ENCODE measurements at places on chromosomes 4 and X. TPM values are rescaled to one million over a fixed set of nuclear protein-coding genes. Genes with fewer than 3 reads are reported as not detected.

DNA sequence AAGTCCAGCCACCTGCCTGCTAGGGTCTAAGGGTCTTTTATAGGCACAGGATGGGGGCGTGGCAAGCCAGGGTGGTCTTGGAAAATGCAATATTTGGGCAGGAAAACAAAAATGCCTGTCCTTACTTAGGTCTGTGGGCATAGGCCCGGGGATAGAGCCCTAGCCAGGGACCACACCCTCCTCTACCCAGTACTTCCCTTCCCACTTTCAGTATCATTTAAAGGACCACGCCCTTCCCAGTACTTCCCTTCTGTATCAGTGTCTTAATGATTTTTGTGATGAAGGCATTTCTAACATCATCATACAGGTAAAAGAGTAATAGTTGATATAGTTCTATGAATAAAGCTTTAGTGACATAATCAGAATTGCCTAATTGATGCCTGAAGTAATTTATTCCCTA is 11.4 kb downstream of the BANK1 start:
- H3K36me3 ChIP-seq = no peaks in the 10 kb centered on the region
- no peaks in the 10 kb centered on the region for H3K4me1 ChIP-seq
- H3K27ac ChIP-seq = no peak overlapping the region
- no peak overlapping the region for H3K4me3 ChIP-seq

DNA sequence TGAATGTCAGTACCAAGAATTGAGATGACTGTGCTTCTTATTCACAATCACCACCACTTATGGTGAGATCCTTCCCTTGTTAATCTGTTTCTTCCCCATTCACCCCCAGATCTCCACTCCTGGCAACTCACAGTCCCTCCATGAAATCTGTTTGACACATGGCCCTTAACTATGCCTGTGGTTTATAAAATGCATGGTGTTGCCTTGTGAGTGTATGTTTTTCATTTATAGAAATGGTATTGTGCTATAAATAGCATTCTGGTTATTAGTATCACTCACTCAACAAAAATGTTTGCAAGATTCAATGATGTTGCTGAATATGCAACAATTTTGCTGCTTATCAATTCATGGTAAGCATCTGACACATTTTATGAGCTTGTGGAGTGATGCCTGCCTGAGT is 131.0 kb downstream of the PRKX start:
- no peaks in the 10 kb centered on the region for H3K4me1 ChIP-seq
- no peak overlapping the region for H3K4me3 ChIP-seq
- no peak overlapping the region for H3K27ac ChIP-seq
- no peaks in the 10 kb centered on the region for H3K27me3 ChIP-seq

DNA sequence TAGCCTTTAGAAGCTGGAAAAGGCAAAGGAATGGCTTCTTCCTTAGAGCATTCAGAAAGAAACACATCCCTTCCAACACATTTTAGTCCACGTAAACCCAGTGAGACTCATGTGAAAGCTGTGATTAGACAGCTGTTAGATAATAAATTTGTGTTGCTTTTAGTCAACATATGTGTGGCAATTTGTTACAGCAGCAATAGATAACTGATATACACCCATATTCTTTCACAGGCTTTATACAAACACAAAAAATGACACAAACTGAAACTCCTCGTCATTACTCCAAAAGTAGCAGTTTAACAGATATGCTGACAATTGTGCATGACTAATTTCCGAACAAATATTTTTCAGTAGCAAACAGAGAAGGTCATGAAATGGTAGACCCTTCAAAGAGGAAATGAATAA is 65.3 kb downstream of the ANTXR2 start:
- H3K36me3 ChIP-seq = no peaks in the 10 kb centered on the region
- DNase-seq = no peak
- H3K27ac ChIP-seq = peak overlapping the region; percentile 41
- peaks cover 40% of the 10 kb centered on the region for H3K4me1 ChIP-seq
- H3K4me3 ChIP-seq = no peak overlapping the region

DNA sequence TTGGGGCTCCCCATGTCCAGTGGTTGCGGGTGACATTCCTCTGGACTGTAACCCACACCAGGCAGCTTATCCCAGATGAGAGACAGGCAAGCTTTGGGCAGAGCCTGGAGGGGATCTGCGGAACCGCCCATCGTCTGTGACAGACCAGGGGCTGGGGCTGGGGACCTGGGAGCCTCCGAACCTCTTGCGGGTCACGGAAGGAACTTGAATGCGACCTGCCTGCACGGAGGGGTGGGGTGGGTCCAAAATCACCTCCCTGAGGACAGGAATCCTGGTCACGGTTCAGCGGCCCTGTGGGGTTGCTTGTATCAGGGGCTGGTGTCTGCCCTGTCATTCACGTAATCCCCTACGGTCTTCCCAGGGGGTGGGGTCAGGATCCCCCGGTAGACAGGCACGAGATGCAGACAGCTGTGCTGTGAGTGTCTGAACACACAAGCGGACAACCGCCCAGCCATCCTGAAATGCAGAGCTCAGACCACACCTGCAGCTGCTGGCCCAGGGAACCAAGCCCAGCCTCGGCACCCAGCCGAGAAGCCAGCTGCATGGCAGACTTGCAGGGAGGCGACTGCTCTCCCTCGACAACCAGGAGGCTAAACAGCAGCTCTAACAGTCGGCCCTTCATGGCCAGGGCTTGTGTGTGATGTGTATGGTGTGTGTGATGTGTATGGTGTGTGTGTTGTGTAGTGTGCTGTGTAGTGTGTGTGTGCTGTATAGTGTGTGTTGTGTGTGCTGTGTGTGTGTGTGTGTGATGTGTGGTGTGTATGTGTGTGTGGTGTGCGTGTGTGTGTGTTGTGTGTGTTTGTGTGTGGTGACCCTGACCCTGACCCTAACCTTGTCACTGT is 105.9 kb upstream of the ADRA2C start:
- DNase-seq = no peak
- H3K36me3 ChIP-seq = no peaks in the 10 kb centered on the region
- H3K4me3 ChIP-seq = no peak overlapping the region
- H3K4me1 ChIP-seq = no peaks in the 10 kb centered on the region
- H3K27ac ChIP-seq = no peak overlapping the region

ADGRL3 gene
- total RNA-seq = not detected

DNA sequence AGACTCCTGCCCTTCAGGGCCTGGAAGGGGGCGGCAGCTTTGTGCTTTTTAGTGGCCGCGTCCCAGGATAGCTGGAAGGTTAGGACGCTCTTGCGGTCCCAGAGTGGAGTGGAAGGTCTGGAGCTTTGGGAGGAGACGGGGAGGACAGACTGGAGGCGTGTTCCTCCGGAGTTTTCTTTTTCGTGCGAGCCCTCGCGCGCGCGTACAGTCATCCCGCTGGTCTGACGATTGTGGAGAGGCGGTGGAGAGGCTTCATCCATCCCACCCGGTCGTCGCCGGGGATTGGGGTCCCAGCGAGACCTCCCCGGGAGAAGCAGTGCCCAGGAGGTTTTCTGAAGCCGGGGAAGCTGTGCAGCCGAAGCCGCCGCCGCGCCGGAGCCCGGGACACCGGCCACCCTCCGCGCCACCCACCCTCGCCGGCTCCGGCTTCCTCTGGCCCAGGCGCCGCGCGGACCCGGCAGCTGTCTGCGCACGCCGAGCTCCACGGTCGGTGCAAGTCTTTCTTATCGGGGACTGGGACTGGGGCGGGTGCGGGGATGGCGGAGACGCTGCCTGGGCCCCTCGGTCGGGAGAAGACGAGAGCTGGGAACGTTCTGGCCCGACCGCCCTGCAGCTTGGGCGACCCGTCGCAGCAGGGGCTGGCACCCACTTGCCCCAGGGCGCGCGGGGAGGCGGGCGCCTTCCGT is at the start of gene EDNRA:
Gene EDNRA (plus strand): TSS at position 207 of the 686 bp plus-strand sequence. CDS start 4,585 bp downstream, outside the sequence.
- H3K4me3 ChIP-seq = no peak within 1 kb of the TSS
- no peak within 1 kb of the TSS for H3K27ac ChIP-seq
- DNase-seq = no peak
- H3K27me3 ChIP-seq = peaks cover 4% of the 10 kb centered on the region
- no peaks in the 10 kb centered on the region for H3K36me3 ChIP-seq
- no peaks in the 10 kb centered on the region for H3K4me1 ChIP-seq

CSAG1 gene
- total RNA-seq = not detected

NPFFR2 gene
- total RNA-seq = not detected

GRCh38 chr4:5918331-5918985 is 25.6 kb upstream of the CRMP1 start:
- H3K36me3 ChIP-seq = no peaks in the 10 kb centered on the region
- no peaks in the 10 kb centered on the region for H3K4me1 ChIP-seq
- DNase-seq = no peak
- no peak overlapping the region for H3K27ac ChIP-seq

CDX4 gene
- total RNA-seq = not detected

DNA sequence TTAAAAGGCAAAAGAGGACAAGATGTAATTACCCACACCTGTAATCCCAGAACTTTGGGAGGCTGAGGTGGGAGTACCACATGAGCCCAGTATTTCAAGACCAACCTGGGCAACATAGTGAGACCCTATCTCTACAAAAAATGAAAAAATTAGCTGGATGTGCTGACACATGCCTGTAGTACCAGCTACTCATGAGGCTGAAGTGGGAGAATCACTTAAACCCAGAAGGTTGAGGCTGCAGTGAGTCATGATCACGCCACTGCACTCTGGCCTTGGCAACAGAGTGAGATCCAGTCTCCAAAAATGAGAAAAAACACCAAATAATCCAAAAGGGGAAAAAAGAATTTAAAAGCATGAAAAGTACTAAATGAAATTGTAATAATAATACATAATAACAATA is 30.8 kb downstream of the NR0B1 start:
- H3K4me3 ChIP-seq = no peak overlapping the region
- H3K27ac ChIP-seq = no peak overlapping the region
- no peak for DNase-seq
- no peaks in the 10 kb centered on the region for H3K27me3 ChIP-seq

DNA sequence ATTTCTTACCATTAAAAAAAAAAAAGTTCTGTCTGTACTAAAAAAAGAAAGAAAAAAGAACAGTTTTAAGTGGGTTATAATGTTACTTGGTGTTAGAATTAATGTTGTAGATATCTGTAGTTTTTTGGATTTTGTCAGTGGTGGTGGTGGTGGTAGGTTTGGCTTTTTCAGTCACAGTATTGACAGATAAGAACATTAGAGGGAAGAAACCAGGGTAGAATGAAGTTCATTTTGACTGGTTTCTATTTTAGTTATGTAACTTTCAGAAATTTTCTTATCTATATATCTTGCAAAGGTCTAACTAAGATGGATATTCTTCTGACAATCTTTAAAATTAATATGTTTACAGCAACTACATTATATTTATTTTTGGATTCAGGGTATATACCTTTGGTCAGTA is 105.4 kb downstream of the FBXW7 start:
- no peaks in the 10 kb centered on the region for H3K4me1 ChIP-seq
- no peak for DNase-seq
- no peaks in the 10 kb centered on the region for H3K36me3 ChIP-seq
- H3K4me3 ChIP-seq = no peak overlapping the region
- no peak overlapping the region for H3K27ac ChIP-seq

- H3K4me3 ChIP-seq = no peak overlapping the region
- no peak overlapping the region for H3K27ac ChIP-seq
- no peaks in the 10 kb centered on the region for H3K4me1 ChIP-seq
- H3K36me3 ChIP-seq = no peaks in the 10 kb centered on the region
- no peaks in the 10 kb centered on the region for H3K27me3 ChIP-seq
Measured at GRCh38 chrX:37455381-37455780, 106.2 kb downstream of the PRRG1 start.

GRCh38 chrX:27903960-27904359 is 77.3 kb downstream of the DCAF8L1 start:
- no peak for DNase-seq
- no peak overlapping the region for H3K4me3 ChIP-seq
- H3K27me3 ChIP-seq = no peaks in the 10 kb centered on the region
- no peaks in the 10 kb centered on the region for H3K36me3 ChIP-seq

HADH gene
- total RNA-seq = 40.9 TPM

- no peaks in the 10 kb centered on the region for H3K27me3 ChIP-seq
- H3K4me1 ChIP-seq = no peaks in the 10 kb centered on the region
- DNase-seq = no peak
- no peaks in the 10 kb centered on the region for H3K36me3 ChIP-seq
Measured at GRCh38 chr4:70589785-70590184, 2.3 kb upstream of the AMBN start.

DNA sequence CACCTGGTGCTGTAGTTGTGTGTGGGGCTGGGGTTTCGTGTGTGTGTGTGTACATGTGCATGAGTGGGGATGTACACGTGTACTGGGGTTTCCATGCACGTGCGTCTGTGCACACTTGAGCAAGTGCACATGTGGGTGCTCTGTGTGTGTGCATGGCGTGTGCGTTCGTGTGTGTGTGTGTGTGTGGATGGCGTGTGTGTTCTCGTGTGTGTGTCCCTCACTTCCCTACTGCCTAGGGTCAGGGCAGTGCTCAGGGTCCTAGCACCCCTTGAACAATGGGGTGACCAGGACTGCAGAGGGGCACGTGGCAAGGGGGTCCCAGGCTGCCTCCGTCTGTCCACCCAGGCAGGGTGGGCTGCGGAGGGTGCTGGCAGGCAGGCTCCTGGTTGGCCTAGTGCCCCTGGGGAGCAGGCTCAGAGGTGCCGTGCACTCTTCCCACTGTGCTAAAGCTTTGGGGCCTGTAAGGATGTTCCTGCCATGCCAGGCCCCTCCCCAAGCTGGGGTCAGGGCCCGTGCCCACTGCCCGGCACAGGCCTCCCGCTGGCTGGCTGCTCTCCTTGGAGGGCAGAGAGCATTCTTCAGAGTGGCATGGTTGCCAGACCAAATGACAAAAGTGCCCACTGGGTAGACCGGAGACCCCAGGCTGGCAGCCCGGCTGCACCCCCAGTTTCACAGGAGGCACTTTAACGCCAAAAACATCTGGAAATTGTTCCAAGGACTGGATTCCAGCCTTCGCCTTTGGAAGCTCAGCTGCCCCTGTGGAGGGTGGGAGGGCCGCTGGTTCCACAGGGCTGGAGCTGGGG is 29.1 kb downstream of the FGFRL1 start:
- no peak overlapping the region for H3K4me3 ChIP-seq
- no peak for DNase-seq
- peak overlapping the region; percentile 43 for H3K27ac ChIP-seq
- no peaks in the 10 kb centered on the region for H3K36me3 ChIP-seq
- peaks cover 5% of the 10 kb centered on the region for H3K27me3 ChIP-seq

DNA sequence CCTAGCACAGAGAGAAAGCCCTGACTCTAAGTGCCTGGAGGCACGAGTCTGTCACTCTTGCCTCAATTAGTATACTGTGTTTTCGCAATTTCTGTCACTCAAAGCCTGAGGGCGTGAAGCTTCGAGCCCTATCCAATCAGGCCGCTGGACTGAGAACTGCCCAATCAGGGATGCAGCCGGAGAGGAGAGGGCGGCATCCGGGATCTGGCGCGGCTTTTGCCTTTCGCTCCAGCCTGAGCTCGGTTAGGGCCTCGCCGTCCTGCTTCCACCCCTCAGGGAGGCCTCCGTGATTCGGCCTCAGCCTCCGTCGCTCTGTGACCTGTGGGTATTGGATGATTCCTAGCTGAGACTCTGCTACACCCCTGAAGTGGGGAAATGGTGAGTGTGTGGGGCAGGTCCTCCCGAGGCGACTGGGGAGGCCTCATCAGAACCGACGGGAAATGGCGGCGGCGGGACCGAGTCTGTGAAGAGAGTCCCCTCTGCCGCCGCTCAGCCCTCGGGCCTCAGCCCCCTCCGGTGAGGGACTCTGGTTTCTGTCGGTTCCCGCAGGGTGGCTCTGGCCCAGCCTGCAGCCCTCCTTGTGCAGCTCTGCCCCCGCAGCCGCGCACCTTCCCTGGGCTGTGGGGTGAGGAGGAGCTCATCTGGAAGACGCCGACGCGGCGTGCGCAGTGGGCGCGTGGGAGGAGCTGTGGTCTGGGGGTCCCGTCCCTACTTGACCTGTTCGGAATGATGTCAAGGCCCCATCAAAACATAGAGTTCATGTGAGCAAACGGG is 48.5 kb downstream of the ZNF141 start:
- no peak overlapping the region for H3K27ac ChIP-seq
- H3K36me3 ChIP-seq = no peaks in the 10 kb centered on the region
- no peak for DNase-seq
- peaks cover 7% of the 10 kb centered on the region for H3K4me1 ChIP-seq

- H3K27ac ChIP-seq = no peak overlapping the region
- DNase-seq = no peak
- no peak overlapping the region for H3K4me3 ChIP-seq
- no peaks in the 10 kb centered on the region for H3K4me1 ChIP-seq
- peaks cover 24% of the 10 kb centered on the region for H3K27me3 ChIP-seq
Measured at GRCh38 chrX:2577844-2578466, 77.2 kb upstream of the DHRSX start.

Measured in CD8-positive, alpha-beta memory T cell (primary cell).